ENCODE measurements at places on chromosomes 13 and 19.

GRCh38 chr13:33312150-33312860, 26.8 kb upstream of the STARD13 start:
- DNase-seq = no peak

DNA sequence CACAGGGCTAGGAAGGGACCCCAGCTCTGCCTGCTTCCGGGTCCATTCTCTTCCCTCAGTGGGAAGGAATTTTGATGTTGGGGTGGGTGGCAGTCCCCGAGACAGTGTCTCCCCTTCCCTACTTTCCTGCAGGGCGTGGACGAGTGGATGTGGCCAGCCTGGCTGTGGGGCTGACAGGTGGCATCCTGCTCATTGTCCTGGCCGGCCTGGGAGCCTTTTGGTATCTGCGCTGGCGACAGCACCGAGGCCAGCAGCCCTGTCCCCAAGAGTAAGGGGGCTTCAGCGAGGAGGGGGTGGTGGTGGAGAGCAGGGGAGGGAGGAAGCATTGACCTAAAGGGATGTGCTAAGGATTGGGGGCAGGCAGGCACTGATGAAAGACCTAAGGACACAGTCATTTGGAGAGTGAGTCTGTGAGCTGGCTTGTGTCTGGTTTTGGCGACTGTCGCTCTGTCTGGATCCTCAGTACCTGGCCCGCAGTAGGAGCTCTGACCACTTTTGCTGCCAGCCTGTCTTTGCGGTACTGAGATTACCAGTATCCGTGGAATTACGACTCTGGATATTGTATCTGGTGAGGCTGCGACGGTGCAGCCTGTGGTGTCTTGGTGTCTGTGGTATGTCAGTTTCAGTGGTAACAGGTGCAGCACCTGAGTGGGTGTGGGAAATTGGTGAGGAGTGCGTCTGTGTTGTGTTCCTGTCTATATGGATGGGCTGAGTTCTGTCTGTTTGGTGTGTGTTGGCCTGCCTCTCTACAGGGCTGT, 2.4 kb upstream of the PRR12 start:
- no peak for DNase-seq

GRCh38 chr19:10858204-10858828, 10.1 kb downstream of the C19orf38 start:
- no peak for DNase-seq

DNA sequence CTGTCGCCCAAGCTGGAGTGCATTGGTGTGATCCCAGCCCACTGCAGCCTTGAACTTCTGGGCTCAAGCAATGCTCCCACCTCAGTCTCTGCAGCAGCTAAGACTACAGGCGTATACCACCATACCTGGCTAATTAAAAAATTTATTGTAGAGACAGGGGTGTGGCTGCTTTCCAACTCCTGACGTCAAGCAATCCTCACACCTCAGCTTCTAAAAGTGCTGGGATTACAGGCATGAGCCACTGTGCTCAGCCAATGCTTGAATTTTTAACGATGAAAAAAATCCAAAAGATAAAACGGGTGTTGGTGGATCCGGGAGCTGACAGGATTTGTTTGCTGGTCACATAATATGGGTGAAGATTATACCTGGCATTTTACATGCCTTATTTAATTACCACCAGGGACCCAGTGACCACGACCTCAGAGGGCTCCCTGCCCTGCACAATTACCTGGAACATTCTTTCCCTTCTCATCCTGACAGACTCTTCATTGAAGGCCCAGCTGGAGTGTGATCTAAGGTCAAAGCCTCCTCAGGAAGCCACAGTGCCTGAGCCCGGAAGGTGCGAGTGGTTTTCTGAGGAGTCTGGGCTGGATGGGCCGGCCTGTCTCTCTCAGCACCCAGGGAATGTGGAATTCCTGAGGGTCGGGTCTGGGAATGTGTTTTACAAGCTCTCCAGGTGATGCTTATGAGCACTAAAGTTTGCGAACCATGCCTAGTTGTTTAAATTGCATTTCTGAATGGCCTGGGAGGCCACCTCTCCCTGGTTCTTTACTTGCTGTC, 193.3 kb downstream of the USP12 start:
- no peak for DNase-seq

GRCh38 chr13:28545583-28546333, 50.8 kb upstream of the FLT1 start:
- DNase-seq = no peak

DNA sequence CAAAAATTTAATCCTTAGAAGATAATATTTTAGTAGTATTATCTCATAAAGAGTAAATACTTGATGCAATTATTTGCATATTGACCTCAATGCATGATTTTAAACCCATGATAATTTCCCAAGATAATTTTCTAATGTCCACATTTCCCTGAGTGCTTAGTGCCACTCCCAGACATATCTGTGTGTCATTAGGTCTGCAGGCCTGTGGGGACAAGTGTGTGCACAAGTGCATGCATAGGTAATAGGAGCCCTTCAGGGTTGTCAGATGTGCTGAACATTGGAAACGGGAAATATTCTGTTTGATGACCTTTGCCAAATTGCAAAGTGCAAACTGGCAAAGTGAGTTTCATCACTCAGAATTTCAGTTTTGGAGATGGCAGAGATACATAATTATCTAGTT, 369.9 kb downstream of the KLF5 start:
- no peak for DNase-seq

DNA sequence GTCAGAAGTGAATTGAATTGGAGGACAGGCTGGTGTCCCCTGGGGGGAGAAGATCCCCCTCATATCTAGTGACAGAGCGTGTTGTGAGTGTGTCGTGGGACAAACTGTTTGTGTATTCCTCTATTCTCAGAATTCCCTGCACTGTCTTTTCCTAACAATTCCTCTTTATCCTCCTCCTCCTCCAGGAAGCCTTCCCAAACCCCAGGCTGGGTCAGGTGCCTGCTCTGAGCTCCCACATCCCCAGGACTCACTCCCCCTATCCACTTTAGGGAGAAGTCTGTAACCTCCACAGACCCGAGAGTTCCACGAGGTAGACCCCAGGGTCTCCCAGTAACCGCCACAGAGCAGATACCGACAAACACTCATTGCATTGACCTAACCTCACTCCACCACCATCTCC, 15.1 kb upstream of the BICRA start:
- no peak for DNase-seq

Measured in stimulated activated CD8-positive, alpha-beta memory T cell treated with anti-CD3 and anti-CD28 coated beads, Interleukin-15, amount 100 ng/mL, for 48 hours (primary cell).